Muscle of arm (tissue), 14 donors: ENCODE measurements at places on chromosomes 2 and 18. TPM values are rescaled to one million over a fixed set of nuclear protein-coding genes. Genes with fewer than 3 reads are reported as not detected.

DNER gene
- polyA plus RNA-seq: 1.7 TPM

CSRNP3 gene
- polyA plus RNA-seq: 15.5 TPM

CTAGE1 gene
- not detected for polyA plus RNA-seq

GALNT3 gene
- polyA plus RNA-seq: 0.84 TPM

GKN2 gene
- polyA plus RNA-seq: not detected

EIF2AK2 gene
- 20.1 TPM for polyA plus RNA-seq

IDH1 gene
- polyA plus RNA-seq: 46.9 TPM

CPO gene
- 0.41 TPM for polyA plus RNA-seq

MYCN gene
- 7.4 TPM for polyA plus RNA-seq

FER1L5 gene
- 2.5 TPM for polyA plus RNA-seq

C1QL2 gene
- polyA plus RNA-seq: not detected

MROH2A gene
- not detected for polyA plus RNA-seq

DNAJB2 gene
- 82.2 TPM for polyA plus RNA-seq

CLHC1 gene
- polyA plus RNA-seq: 17.3 TPM

PLEK gene
- polyA plus RNA-seq: 4.8 TPM

EML4 gene
- polyA plus RNA-seq: 36.3 TPM

MRPS5 gene
- polyA plus RNA-seq: 63.3 TPM
